Right ventricle myocardium inferior (tissue), 1 donor: ENCODE measurements at places on chromosomes 2 and 18. TPM values are rescaled to one million over a fixed set of nuclear protein-coding genes. Genes with fewer than 3 reads are reported as not detected.

The SCN3A gene
- 0.95 TPM for total RNA-seq

The PLCD4 gene
- total RNA-seq: 0.43 TPM

The DSG1 gene
- 0.68 TPM for total RNA-seq

The PLGLB2 gene
- 2.0 TPM for total RNA-seq

The DSEL gene
- 2.1 TPM for total RNA-seq

The HOXD13 gene
- not detected for total RNA-seq

The SH3RF3 gene
- 8.0 TPM for total RNA-seq

The POTEC gene
- total RNA-seq: not detected

The ASPRV1 gene
- 0.81 TPM for total RNA-seq

The DAW1 gene
- total RNA-seq: not detected
